Activated naive CD8-positive, alpha-beta T cell treated with anti-CD3 and anti-CD28 coated beads, Interleukin-2, amount 50 U/mL, for 16 hours (primary cell): ENCODE measurements at places on chromosomes 11 and 22.

GRCh38 chr11:119518746-119519730, 96.1 kb upstream of the THY1 start:
- no peak for DNase-seq

GRCh38 chr11:29751618-29752017, 265.2 kb downstream of the KCNA4 start:
- no peak for DNase-seq

GRCh38 chr22:40890881-40891280, 29.0 kb upstream of the DNAJB7 start:
- DNase-seq: no peak

DNA sequence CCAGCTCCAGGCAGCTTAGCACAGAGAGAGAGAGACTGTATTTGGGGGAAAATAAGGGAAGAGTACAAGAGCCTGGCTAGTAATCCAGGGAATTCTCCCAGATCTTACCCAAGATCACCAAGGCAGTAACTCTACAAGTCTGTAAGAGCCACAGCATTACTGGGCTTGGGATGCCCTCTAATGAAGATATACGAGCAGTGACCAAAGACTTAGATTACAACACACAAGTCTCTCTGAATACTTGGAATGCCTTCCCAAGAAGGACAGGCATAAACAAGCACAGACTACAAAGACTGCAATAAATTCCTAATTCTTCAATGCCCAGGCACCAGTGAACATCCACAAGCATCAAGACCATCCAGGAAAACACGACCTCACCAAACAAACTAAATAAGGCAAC, 17.7 kb downstream of the DNAJC24 start:
- no peak for DNase-seq

- DNase-seq: no peak
Measured at GRCh38 chr11:34613015-34613414, 7.9 kb upstream of the EHF start.

DNA sequence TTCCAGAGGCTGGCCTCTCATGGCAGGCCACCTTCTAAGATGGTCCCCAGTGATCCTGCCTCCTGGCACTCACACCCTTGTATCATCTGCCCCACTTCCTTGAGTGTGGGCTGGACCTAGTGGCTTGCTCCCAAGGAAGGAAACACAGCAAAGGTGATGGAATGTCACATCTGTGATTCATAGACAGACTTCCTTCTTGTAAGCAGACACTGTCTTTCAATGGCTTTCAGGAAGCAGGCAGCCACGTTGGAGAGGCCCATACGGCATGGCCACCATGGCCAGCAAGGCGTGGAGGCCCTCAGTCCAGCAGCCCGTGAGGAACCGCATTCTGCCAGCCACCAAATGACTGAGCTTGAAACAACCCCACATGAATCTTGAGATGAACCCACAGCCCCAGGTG, 11.3 kb downstream of the LMO1 start:
- DNase-seq: no peak

DNA sequence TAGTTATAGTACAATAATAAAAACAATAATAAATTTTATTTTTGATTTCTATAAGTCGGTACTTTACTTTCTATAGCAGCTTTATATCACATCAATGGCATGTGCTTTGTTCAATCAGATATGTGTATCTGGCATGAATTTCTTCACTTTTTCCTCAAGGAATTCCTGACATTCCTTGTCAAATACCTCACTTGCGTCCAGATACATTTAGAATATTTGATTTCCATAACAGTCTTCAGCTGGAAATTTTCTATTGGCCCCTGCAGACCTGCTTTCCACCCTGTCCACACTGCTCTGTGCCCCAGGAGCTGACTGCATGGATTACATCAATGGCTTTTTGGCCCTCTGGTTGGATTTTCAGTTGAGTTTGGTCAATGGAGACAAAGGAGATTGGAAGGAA, 93.2 kb downstream of the FAR1 start:
- DNase-seq: no peak

GRCh38 chr11:64916040-64916774, 802 bp downstream of the ATG2A start:
- DNase-seq: no peak

DNA sequence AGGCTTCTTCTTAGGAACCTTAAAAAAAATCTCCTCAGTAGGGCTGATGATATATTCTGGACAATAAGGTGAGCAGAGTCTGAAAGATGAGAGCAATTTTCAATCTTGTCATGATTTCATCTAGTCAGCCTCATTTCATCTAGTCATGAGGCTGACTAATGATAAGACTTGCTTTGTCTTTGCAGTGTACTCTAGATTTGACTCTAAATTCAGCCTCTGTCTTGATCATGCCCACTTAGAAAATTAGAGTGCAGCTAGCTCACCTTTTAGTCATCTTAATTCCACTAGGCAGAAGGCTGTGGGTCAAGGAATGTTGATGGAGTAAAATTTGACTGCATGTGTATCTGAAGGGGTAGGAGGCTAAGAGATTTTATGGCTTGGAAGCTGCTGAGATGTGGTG, 5.5 kb downstream of the EHF start:
- DNase-seq: no peak

DNA sequence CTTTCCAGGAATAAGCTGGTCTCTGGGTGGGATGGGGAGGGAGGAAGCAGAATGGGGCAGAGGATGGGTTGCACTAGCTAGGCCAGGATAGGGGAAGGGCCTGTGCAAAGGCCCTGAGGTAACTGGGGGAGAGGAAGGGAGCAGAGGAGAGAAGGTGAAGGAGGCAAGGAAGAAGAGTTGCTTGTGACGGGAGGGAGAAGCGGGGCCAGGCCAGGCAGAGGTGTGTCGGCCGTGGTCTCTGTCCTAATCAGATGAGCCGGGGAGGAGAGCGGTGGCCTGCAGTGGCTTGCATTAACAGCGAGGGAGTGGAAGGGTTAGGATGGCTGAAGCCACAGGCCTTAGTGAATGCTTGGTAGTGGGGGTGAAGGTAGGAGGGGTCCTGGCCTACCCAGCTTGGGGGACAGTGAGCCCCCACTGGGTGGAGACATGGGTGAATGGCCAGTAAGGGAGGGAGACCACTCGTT, 6.0 kb upstream of the DERL3 start:
- no peak for DNase-seq

- no peak for DNase-seq
Measured at GRCh38 chr11:110337570-110338193, 41.3 kb upstream of the RDX start.

DNA sequence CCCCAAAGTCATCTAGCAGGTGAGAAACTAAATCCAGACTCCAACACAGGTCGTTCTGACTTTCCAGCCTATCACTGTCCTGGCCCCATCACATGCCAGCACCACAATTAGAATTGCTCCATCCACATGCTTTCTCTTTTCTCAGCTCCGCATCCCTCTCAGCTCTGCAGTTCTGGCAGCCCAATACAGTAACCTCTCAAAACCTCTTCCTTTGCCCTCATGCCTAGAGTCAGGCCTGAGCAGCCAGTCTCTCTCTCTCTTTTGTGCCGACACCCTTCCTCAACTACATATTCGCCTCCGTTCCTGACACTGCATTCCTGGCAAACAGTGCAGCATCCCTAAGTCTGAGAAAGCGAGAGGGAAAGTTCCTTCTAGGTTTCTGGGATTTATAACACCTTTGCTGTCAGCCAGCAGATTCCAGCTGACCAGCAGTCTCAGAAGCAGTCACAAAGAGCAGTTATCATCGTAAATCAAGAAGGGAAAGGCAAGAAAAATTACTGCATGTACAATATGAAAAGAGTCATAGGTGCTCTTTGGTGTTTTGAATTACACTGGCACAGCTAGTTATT, 258.0 kb downstream of the FAT3 start:
- no peak for DNase-seq

DNA sequence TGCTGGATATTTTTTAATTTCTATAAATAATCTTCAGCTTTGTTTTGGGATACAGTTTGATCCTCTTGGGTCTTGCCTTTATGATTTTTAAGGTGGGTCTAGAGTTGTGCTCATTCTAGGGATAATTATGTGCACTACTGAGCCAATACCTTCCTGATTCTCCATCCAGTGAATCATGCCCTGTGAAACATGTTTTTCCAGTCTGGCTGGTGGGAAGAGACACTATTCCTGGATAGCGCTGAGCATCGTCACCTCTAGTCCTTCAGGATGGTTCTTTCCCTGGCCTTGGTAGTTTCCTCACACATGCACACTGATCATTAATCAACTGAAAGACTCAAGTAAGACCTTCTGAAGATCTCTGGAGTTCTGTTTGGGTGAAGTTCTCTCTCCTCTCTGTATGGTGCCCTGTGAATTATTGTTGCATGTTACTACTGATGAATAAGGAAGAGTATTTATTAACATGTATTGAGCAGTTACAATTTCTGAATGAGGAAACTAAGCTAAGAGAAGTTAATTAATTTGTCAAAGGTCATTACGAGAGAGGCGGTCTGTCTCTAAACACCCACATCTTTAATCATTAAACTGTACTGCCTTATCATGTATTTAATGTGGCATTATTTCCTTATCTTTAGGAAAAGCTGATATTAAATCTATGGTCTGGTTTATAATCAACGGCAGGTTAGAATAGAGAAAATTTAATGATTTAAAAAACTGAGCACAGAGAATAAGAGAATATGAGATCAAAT, 39.1 kb upstream of the LIPT2 start:
- DNase-seq: no peak

GRCh38 chr11:59062602-59063529, 23.2 kb upstream of the GLYATL1B start:
- no peak for DNase-seq

DNA sequence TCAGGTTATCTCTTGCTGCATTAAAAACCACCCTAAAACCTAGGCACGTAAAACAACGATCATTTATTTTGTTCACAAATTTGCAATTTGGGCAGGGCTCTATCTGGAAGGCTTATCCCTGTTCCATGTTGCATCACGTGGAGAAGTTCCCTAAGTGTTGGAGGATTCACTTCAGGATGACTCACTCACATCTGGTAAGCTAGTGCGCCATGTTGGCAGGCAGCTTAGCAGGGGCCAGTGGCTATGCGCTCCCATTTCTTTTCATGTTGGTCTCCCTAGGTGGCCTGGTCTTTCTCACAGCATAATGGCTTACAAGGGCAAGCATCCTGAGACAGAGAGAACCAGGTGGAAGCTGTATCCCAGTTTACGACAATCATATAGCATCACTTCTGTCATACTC, 226.8 kb downstream of the BLID start:
- no peak for DNase-seq

DNA sequence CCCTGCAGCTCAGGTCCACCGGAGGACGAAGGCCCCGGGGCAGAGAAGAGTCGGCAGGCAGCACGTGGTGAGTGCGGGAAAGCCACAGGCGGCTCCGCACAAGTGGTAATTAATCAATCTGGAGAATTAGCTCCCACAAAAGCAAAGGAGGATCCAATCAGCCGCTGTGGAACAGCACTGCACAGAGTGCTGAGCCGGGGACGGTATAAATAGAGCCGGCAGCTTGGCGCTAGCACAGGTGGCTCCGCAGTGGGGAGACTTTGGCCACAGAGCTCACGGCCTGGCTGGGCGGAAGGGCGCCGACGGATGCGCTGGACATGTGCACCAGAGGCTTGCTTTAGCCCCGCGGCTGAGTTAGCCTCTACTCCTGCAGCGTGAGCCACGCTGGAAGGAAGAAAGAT, 48.9 kb downstream of the IGSF9B start:
- no peak for DNase-seq

DNA sequence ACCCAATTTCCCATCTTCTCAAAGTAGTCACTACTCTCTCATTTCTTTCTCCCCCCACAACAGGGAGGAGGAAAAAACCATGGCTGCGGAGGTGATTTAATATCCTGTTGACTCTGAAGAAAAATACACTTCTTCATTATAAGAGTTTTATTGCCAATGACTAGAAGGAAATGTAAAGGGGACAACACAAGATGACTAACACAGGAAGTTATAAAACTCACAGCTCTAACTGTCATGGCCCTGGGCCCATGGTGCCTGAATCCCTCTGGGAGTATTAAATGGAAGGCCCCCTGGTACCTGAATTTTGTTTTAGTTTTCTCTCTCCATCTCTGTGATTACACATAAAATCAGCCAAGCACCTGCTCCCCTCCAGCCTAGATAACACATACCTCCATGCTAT, 352.8 kb upstream of the FAT3 start:
- no peak for DNase-seq

DNA sequence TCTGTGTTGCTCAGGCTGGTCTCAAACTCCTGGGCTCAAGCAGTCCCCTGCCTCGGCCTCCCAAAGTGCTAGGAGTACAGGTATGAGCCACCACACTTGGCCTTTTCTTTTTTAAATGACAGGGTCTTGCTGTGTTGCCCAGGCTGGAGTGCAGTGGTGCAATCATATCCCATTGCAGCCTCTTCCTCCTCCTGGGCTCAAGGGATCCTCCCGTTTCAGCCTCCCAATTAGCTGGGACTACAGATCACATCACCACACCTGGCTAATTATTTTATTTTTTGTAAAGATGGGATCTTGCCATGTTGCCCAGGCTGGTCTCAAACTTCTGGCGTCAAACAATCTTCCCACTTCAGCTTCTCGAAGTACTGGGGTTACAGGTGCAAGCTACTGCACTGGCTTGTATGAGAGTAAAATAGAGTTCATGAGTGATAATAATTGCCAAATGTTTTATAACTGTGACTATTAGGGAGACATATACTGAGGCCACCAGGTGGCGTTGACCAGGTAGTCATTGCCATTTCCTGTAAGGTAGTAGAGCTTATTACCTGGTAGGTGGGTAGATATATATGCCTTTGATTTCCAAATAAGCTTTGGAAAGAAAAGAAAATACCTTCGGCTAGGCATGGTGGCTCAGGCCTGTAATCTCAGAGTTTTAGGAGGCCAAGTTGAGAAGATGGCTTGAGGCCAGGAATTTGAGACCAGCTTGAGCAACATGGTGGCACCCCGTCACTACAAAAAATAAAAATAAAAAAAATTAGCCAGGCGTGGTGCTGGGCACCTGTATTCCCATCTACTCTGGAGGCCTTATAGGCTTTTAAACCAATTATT, 5.4 kb downstream of the FDX1 start:
- DNase-seq: no peak

GRCh38 chr11:61817471-61818202, 834 bp upstream of the FADS1 start:
- DNase-seq: no peak

GRCh38 chr11:109648804-109649203, 226.8 kb downstream of the C11orf87 start:
- no peak for DNase-seq

GRCh38 chr22:33057363-33057995, 702 bp downstream of the SYN3 start:
- no peak for DNase-seq
